Stimulated activated CD8-positive, alpha-beta memory T cell treated with anti-CD3 and anti-CD28 coated beads, Interleukin-7, amount 100 ng/mL, for 4 hours (primary cell): ENCODE measurements at places on chromosomes 12 and 14.

DNA sequence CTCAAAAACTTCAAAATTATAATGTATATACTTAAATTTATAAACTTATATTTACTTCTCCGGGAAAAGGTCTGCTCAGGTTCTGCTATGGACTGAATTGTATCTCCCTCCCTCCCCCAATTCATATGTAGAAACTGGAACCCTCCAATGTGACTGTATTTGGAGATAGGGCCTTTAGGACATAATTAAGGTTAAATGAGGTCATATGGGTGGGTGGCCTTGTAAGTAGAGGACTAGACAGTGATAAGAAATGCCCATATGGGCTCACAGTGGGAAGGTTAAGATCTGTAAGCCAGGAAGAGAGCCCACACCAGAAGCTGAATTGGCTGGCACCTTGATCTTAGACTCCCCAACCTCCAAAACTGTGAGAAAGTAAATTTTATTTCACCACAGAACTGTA is 84.5 kb downstream of the TAOK3 start:
- DNase-seq = no peak

DNA sequence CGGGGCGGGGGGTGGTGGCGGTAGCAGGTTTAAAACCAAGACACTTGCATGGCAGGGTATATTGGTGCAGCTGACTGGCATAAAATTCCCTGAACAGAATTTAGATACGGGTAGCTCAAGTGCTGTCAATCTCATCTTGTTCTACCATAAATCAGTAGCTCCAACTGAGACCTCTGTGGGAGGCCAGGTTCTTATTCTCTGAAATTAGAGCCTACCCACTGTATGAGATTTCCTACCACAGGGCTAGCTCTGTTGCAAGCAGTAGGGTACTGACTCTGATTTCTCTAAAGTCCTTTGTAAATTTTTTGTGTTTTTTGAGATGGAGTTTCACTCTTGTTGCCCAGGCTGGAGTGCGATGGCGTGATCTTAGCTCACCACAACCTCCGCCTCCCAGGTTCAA is 3.3 kb upstream of the RPLP0 start:
- DNase-seq = no peak

GRCh38 chr12:7966563-7966962 is 30.6 kb upstream of the SLC2A3 start:
- DNase-seq = no peak

DNA sequence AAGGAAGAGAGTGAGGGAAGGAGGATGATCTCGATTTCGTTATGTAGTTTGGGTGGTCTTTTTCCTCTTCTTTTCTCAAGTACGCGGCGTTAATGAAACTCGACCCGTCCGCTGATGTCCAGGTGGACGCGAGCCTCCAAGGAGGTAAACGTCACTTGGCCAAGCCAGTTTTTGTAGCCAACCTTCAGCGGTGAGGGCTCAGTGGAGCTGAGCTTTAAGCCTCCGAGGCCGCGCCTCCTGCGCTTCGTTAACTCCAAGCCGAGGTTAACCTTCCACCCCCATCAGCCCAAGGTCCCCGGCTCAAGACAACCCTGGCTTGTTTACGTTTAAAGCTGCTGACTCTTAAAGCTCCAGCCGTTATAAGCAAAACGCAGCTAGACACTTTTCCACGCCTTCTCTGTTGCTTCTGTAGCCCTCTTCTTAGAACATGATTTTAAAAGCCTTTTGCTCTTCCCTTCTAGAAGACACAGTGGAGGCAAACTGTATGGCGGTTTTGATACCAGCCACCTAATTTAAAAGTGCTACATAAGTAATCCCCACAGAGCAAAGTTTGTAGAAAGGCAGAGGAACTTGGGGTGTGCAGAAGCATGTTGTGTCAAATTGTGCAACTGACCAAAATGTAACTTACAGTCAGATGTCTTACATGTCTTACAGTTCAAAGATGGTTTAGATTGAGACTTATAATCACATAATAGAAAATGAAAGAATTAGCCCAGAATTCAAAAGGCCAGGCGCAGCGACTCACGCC is 923 bp upstream of the ITPR2 start:
- DNase-seq = peak; percentile 27

DNA sequence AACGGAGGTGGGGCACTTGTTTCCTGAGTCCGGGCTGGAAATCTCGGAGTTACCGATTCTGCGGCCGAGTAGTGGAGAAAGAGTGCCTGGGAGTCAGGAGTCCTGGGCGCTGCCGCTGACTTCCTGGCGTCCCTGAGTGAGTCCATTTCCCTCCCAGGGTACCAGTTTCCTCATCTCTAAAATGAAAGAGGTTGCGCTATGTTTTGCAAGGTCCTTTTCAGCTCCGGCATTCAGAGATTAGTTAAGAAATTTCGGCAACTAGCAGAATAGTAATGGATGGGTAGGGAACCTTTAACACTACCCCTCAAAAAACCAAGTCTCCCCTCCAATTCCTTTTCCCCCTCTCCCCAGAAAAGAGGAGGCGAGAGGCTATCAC is 724 bp downstream of the BLOC1S1 start:
- DNase-seq = no peak
